NCI-H2107 (cell line): ENCODE measurements at places on chromosomes 1 and 21.

DNA sequence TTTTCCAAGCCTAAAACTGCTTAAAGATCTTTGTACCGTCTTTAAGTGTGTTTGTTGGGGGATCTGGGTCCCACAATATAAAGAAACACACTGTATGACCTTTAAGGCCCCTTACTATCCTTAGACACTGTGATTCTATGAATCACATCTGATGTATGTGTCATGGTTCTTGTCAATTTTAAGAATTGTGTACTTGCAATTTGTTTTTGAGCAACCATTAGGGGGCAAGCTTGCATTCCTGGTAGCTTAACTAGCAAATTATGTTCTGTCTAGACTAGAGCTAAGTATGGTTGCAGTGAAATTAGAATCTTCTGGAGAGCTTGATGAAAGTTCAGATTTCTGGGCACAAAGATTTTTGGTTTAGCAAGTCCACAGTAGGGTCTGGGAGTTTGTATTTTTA lies 219.5 kb downstream of the TPR start:
- DNase-seq, result no peak

DNA sequence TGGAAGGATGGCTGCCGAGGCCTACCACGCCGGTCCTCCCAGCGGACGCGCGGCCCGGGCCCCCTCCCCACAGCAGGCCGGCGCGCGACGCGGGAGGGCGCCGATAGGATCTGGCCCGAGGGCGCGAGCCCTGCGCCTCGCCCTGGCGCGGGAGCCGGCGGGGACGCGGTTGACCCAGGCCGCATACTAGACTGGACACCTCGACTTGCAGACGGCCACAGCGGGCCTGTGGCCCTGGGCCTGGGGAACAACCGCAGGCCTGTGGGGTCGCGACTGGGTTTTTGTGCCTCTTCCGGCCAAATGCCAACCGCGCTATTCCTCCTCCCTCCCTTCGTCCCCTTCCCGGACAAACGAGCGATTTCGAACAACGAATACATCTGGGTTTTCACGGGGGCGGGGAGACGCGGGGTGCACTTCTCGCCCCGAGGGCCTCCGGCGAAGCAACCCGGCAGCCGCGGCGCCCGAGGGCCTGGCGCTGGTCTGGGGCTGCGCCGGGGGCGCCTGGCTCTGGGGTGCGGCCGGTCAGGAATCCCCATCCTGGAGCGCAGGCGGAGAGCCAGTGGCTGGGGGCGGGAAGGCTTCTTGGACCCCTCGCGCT lies 2.4 kb downstream of the NHLH2 start:
- DNase-seq, result no peak

DNA sequence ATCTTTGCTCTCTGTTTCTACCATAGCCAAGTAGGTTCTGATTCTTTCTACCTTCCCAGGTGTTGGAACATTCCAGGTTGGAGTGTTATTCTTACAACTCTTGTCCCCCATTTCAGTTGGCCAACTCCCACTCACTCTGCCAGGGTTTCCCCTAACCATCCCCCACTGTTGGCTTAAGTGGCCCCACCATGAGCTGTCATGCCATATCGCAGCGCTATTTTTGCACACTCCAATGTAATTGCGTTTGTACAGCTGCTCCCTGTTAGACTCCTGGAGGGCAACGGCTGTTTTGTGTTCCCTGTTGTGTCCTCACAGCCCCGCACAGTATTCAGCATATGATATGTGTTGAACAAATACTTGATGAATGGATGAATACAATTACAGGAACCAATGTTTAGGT lies 117.7 kb upstream of the ETS2 start:
- DNase-seq, result peak; percentile 15

- DNase-seq, result no peak
Measured at GRCh38 chr1:100455478-100456072, 82.4 kb upstream of the GPR88 start.

DNA sequence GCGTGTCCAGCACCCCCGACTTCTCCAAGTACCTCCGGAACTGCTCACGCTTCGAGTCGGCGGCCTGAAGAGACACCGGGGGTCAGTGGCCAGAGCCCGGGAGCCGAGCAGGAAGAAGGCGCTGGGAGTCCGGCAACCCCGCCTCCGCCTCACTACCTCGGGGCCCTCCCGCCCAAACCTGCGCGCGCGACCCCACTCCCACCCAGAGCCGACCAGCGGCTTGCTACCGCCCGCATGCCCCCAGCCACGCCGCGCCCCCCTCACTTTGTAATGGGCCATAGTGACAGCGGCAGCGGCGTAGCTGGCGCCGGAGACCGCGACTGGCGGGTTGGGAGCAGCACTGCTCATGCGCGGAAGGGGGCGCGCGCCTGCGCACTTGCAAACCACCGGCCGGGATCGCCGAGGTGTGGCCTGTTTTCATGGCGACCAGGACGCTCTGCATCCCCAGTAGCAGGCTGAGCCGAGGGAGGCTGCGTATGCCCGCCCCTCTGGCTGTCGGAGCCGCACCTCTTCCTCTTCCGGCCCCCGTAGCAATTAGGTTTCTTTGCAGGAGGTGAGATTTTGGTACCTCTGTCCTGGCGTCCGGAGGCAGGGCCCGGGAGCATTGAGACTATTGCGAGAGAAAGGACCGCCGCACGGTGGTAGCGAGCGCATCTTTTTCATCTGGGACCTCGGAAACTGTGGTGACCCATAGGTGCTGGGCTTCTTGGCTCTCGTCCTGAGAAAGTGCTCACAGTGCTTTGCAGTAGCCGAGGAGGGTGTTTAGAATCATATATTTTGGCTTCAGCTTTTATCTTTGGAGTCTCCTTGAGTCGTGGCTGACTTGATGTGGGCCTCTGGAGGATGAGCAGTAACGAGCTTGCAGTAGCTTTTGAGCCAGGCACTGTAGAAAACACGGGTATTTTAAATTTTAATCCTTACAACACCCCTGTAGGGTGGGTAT lies at the start of gene MYCBP:
MYCBP (minus strand) TSS at position 322 of the 943 bp plus-strand sequence; CDS start at position 279, 43 bp downstream.
- DNase-seq, result peak; percentile 100
